ENCODE measurements at places on chromosomes 2 and 18.

GRCh38 chr2:163735685-163736432 lies at the start of gene FIGN:
Gene FIGN (minus strand): TSS chr2:163736008. CDS start chr2:163734927, 1,081 bp downstream.
- DNase-seq, result no peak

DNA sequence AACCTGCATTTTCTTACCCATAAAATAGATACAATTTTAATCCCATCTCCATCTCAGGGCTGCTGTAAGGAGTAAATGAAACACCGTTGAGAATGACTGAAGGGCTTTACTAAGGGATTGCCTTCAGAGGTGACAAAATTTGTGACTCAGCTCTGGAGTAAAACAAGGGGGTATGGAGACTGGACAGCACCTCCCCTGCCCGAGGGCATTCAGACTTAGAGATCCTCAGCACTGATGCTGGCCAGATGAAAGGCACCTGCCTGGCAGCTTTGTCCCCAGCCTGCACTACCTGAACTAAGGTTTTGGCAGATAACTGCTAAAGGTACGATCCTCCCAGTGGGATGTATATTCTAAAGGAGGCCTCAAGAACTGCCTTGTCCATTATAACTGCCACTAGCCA lies 105.9 kb upstream of the STPG4 start:
- DNase-seq, result no peak

GRCh38 chr2:183349091-183349490 lies 224.8 kb downstream of the NUP35 start:
- DNase-seq, result no peak

- no peak for DNase-seq
Measured at GRCh38 chr2:127406454-127406853, 11.8 kb upstream of the PROC start.

DNA sequence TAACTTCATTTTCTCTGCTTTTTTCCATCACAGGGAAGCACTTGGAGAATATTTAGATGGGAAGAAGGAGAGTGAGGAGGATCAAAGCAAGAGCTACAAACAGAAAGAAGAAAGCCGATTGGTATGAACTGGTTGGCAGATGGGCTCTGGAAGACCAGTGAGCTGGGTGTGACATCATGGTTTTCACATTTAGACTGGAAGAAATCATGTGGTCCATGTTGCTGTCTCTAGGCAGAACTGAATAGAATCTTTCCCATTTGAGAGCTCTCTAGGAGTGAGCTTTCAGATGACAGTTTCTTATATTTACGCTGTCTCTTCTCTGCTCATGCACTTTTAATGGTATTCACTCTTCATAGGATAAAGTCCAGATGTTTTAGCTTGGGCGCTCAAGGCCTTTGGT lies 12.6 kb downstream of the DRC1 start:
- no peak for DNase-seq

- DNase-seq, result no peak
Measured at GRCh38 chr2:178895171-178895570, 87.9 kb upstream of the TTN start.

DNA sequence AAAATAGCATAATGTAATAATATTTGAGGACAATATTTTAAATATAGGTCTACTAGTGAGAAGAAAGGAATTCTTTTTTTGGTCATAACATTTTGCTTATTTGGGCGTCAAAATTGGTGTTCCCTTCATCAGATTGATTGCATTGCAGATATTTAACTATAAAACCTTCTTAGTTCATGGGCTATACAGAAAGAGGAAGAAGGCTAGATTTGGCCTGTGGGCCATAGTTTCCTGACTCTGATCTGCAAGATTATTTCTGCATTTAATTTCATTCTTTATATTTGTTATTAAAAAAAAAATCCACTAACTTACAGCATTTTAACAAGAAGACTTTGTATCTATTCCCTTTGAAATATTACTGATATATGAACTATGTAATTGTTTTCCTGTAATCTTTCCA lies 31.9 kb downstream of the PIKFYVE start:
- DNase-seq, result no peak

GRCh38 chr2:72629062-72629461 lies 196.8 kb downstream of the EXOC6B start:
- no peak for DNase-seq

DNA sequence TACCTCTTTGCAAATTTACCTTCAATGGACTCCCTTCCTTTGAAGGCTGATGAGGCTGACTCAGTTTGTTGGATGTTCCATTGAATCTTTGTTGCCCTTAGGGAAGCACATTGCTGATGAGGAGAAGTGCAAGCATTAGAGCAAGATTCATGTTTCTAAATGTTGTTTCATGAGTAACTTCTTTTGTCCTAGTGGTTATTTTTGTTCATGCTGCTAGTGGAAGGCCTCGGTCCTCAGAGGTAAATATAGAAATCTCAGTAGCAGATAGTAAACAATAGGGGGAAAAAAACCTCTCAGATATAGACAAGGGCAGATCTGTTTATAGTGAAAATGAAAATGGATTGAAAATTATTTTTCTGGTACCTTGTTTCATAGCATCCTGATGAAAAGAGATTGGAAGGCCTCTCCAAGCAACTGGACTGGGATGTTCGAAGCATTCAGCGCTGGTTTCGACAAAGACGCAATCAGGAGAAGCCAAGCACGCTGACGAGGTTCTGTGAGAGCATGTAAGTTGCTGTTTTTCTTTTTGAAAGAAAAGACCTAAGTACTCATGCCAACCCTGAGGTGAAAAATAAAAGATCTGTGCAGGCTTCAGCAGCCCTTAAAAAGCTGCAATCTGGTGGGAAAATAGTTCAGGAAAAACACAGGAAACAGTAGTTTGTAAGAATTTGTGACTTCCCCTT lies 104.9 kb downstream of the CERS6 start:
- no peak for DNase-seq

GRCh38 chr2:177405029-177405692 lies 12.6 kb downstream of the AGPS start:
- DNase-seq, result no peak

DNA sequence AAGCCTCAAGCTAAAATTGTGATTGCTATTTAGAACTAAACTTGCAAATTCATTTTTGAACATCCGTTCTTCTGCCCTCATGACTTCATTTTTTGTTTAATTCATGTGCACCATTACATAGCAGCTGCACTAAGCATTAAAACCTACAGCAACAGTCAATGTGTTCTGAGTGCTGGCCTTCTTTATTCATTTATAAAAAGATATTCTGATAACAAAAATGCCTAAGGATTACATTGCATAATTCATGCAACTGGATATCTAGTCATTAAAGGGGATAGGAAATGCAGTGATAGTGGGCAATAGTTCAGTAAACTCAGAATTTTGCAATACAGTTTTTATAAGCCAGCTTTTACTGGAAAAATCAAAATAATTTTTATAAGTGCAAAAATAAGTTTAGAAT lies 294.4 kb upstream of the EPC2 start:
- no peak for DNase-seq

GRCh38 chr18:24170360-24170759 lies 31.5 kb downstream of the CABYR start:
- no peak for DNase-seq

GRCh38 chr2:129888896-129889295 lies 90.6 kb upstream of the RAB6C start:
- DNase-seq, result no peak

Measured in stimulated activated CD4-positive, alpha-beta T cell treated with anti-CD3 and anti-CD28 coated beads, TNF-alpha, amount 100 ng/mL, for 4 hours (primary cell).